ENCODE measurements at places on chromosomes 16 and 17.

DNA sequence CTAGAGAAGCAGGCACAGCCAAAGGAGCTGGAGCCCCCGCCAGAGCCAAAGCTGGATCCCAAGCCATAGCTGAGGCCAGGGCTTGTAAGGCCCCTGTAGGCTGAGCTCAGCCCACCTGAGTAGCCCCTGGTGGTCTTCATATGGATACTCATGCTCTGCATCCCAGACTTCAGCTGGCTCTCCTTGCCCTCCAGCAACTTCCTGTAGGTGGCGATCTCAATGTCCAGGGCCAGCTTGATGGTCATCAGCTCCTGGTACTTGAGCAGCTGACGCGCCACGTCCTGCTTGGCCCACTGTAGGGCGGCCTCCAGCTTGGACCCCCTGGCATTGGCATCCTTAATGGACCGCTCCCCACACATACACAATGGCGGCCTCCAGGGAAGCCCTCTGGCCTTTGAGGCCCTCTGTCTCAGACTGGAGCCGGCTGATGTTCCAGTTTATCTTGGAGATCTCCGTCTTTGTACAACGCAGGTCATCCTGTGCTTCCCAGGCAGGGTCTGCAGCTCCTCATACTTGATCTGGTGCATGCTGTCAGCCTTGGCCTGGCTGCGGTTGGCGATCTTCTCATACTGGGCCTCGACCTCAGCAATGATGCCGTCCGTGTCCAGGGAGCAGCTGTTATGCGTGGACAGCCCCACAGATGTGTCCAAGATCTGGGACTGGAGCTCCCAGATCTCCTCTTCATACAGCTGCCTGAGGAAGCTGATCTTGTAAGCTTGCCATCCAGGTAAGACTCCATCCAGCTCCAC is 28.9 kb downstream of the IKZF3 start:
- no peaks in the 10 kb centered on the region for H3K4me1 ChIP-seq
- H3K27me3 ChIP-seq: no peaks in the 10 kb centered on the region
- H3K36me3 ChIP-seq: peaks cover 8% of the 10 kb centered on the region
- H3K27ac ChIP-seq: no peak overlapping the region

- H3K36me3 ChIP-seq: no peaks in the 10 kb centered on the region
- no peak for DNase-seq
- H3K27ac ChIP-seq: no peak overlapping the region
- H3K4me3 ChIP-seq: no peak overlapping the region
- no peaks in the 10 kb centered on the region for H3K4me1 ChIP-seq
These were observed 1401.0 kb downstream of the CDH11 start for GRCh38 chr16:63720848-63721247.

DNA sequence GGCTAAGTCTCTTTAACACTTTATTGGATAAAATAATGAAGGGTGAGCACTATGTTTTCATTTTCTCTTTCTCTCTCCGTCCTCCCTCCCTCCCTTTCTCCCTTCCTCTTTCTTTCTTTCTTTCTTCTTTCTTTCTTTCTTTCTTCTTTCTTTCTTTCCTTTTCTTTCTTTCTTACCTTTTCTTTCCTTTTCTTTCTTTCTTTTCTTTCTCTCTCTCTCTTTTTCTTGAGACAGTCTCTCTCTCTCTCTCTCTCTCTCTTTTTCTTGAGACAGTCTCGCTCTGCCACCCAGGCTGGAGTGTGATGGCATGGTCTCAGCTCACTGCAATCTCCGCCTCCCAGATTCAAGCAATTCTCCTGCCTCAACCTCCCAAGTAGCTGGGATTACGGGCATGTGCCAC is 21.5 kb upstream of the CDR2 start:
- H3K27ac ChIP-seq: no peak overlapping the region
- no peak for DNase-seq
- H3K36me3 ChIP-seq: no peaks in the 10 kb centered on the region

DNA sequence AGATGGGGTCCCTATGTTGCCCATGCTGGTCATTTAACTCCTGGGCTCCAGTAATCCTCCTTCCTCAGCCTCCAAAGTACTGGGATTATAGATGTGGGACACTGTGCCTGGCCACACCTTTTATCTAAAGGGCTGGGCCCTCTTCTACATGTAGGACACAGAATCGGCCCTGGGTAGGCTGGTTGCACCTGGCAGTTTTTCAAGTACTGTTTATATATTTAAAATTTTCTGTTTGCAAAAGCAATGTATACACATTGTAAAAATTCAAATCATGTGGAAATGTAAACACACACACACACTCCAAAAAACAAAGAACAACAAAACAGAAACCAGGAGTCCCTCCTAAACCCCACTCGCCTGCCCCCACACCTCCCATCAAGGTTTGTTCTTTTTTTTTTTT is 28.1 kb upstream of the SIAH1 start:
- H3K4me3 ChIP-seq: no peak overlapping the region
- H3K27me3 ChIP-seq: no peaks in the 10 kb centered on the region
- no peaks in the 10 kb centered on the region for H3K36me3 ChIP-seq
- no peak for DNase-seq

DNA sequence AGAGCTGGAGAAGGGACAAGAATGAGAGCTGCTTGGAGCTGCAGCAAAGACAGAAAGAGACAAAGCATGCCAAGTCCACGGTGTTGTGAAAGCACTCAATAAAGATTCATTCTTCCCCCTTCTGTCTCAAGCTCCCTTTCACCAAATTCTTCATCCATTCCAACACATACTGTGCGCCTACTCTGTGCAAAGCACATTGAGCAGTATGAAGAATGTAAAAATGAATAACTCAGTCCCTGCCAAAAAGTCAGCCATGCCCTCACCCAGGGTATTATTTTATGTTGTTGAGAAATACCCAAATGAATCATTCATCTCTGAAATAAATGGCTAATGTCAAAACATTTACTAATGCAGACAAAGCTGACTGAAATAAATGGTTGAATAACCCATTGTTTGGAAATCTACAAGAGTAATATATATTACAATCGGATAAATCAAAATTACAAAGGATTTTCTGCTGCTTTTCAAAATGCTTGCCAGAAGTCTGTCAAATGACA is 282.9 kb upstream of the IRX5 start:
- DNase-seq: no peak
- H3K27ac ChIP-seq: no peak overlapping the region
- no peak overlapping the region for H3K4me3 ChIP-seq
- no peaks in the 10 kb centered on the region for H3K36me3 ChIP-seq
- peaks cover 2% of the 10 kb centered on the region for H3K27me3 ChIP-seq

DNA sequence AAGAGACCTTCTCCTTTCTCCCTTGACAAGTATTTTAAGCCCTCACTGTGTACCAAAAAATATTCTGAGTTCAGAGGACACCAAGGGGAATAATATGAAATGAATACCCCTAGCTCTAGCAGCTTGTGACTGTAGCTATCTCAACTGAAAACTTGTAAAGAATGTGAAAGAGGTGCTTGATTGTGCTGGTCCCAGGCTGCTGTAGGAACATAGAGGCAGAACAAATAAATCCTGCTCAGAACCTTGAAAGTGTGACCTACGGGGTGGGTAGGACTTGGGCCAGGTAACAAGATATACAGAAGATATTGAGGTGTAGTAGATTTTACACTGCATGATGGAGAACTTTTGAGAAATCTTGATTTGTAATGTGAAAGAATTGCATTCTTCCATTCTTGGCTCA is 606.8 kb downstream of the TOX3 start:
- H3K4me1 ChIP-seq: peaks cover 42% of the 10 kb centered on the region
- H3K27ac ChIP-seq: peak overlapping the region; percentile 99
- peaks cover 4% of the 10 kb centered on the region for H3K36me3 ChIP-seq
- no peak for DNase-seq

GRCh38 chr16:87040169-87041117 is 276.7 kb downstream of the C16orf95 start:
- peaks cover 6% of the 10 kb centered on the region for H3K27me3 ChIP-seq
- peaks cover 15% of the 10 kb centered on the region for H3K4me1 ChIP-seq
- DNase-seq: no peak
- no peaks in the 10 kb centered on the region for H3K36me3 ChIP-seq

DNA sequence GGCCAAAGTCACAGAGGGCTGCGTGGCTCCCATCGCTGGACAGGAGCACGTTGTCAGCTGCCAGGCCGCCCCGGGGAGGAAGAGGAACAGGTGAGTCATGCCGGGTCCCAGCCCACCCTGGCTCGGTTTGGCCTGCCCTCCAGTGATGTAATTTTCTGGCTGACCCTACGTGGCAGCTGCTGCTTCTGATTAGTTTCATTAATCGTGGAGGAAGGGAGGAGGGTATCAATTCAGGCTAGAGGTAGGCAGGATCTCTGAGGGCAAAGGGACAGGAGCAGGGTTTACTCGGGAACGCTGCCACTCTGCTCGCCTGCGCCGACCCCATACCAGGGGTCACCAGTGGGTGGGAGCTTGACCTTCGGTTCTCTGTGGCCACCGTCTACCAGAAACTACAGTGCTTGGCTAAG is 11.7 kb upstream of the SPATA32 start:
- DNase-seq: no peak
- H3K4me1 ChIP-seq: no peaks in the 10 kb centered on the region
- no peak overlapping the region for H3K27ac ChIP-seq
- H3K27me3 ChIP-seq: peaks cover 2% of the 10 kb centered on the region
- H3K36me3 ChIP-seq: no peaks in the 10 kb centered on the region

DNA sequence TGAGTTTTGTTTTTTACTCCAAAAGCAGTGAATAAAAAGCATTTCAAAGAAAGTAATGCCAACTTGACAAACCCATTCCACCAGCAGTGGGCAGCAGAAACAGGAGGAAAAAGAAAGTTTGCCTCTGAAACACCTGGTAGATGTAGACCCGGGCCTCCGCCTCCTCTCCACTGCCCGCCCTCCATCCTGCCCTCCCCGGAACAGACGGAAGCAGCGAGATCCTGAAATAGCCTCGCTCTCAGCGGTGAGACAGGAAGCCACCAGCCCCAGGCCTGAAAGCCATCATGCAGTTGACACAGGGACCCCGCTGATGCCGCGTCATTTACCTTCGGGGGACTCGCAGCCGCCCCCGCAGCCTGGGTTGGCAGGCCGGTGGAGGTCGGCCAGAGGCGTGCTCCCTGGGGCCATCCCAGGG is 67.8 kb downstream of the C16orf78 start:
- H3K27me3 ChIP-seq: peaks cover 5% of the 10 kb centered on the region
- peak; percentile 30 for DNase-seq
- peaks cover 17% of the 10 kb centered on the region for H3K4me1 ChIP-seq
- no peak overlapping the region for H3K4me3 ChIP-seq
- no peaks in the 10 kb centered on the region for H3K36me3 ChIP-seq

DNA sequence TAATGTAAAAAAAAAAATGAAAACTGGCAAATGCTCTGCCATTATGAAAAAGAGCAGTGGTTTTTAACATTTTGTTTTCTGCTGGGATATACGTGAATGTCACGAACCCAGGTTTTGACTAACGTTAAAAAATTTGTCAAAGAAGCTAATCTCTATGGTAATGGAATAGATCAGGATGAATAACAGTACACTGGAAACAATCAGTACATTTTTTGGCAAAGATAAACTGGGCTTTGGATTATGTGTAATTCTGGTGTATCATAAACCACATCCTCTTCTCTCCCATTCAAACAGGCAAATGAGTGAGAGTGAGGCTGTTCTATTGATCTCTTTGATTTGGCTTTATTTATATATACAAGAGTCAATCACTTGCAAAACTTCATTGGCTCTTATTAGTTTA is 207.0 kb upstream of the IRX3 start:
- H3K4me1 ChIP-seq: no peaks in the 10 kb centered on the region
- no peak overlapping the region for H3K4me3 ChIP-seq
- no peak for DNase-seq
- no peaks in the 10 kb centered on the region for H3K27me3 ChIP-seq
- peaks cover 17% of the 10 kb centered on the region for H3K36me3 ChIP-seq

DNA sequence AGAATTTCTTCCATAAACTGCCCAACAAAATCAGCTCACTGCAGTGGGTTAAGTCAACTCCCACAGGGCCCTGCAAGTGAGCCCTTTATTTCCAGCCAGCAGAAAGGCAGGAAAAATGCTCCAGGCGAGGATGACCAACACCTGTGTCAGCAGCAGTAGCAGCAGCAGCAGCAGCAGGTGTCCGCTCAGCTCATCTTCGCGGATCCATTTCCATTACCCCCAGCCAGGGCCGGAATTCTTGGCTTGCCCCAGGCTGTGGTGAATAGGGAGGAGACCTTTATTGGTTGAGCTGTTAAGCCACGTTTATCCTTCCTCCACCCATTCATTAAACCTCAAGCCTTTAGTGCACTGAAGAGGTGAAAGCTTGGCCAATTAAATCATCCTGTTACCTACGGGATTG is 46.2 kb downstream of the MARCHF10 start:
- no peak overlapping the region for H3K27ac ChIP-seq
- no peak overlapping the region for H3K4me3 ChIP-seq
- H3K27me3 ChIP-seq: peaks cover 2% of the 10 kb centered on the region
- peak; percentile 38 for DNase-seq

DNA sequence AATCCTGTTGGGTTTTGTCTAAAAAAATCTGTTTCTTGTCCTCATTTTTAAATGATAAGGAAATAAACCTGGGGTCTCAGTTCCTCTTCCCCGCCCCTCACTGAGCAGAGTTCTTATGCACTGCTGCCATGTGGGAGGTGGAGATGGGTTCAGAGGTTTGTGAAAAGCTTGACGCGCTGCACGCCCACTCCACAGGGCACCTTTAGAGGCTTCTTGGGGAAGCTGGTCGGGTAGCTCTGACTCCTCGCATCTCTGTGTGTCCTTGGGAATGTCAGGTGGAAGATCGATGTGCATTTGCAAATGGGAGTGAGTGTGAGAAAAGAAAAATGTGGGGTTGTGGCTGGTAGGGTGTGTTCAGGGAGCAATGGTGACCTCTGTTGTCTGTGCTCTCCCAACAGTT is 4.7 kb upstream of the ZNHIT3 start:
- H3K27ac ChIP-seq: no peak overlapping the region
- H3K27me3 ChIP-seq: peaks cover 13% of the 10 kb centered on the region
- peak overlapping the region; percentile 45 for H3K4me3 ChIP-seq
- DNase-seq: no peak
- H3K36me3 ChIP-seq: no peaks in the 10 kb centered on the region

GRCh38 chr16:79001156-79001967 is 599.2 kb downstream of the MAF start:
- no peaks in the 10 kb centered on the region for H3K36me3 ChIP-seq
- peaks cover 18% of the 10 kb centered on the region for H3K4me1 ChIP-seq
- H3K4me3 ChIP-seq: no peak overlapping the region
- DNase-seq: no peak

DNA sequence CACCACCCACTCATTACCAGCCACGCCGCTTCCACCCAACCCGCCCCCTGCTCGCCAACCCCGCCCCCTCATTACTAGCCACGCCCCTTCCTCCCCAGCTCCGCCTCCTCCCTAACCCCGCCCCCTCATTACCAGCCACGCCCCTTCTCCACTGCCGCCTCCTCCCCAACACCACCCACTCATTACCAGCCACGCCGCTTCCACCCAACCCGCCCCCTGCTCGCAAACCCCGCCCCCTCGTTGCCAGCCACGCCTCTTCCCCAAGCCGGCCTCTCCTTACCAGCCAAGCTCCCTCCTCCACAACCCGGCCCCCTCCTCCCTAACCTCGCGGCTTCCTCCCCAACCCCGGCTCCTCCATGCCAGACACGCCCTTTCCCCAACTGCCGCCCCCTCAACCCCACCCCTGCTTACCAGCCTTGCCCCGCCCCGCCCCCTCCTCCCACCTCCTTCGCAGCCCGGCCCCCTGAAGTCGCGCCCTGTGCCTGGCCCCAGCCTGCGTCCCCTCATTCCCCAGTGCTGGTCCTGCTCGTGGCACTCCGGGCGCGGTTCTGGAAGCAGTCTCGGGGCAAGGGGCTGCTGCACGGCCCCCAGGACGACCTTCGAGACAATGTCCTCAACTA is 7.3 kb downstream of the SLC22A31 start:
- H3K27ac ChIP-seq: no peak overlapping the region
- H3K4me3 ChIP-seq: no peak overlapping the region
- peaks cover 2% of the 10 kb centered on the region for H3K4me1 ChIP-seq
